ENCODE measurements at places on chromosomes 2 and 18.

DNA sequence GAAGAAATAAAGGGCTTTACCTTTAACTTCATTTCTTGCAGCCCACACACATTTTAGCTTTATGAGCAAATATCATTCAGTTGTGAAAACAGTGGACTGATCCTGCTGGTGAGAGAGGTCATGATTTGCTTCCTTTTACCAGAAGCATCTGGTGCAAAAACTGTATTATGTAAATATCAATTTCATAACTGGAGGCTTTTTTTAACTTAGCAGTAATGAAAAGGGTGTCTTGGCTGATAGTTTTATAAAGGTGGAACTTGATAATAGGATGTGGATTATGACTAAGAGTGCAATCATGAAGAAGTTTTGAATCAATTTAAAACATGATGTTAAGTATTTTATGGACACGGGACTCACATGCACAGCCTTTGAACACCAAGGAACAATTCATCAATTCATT lies 304.4 kb downstream of the GULP1 start:
- no peak for DNase-seq

- no peak for DNase-seq
These were observed 48.2 kb upstream of the TFCP2L1 start for GRCh38 chr2:121333231-121333630.

GRCh38 chr2:215799194-215799593 lies 214.2 kb downstream of the MREG start:
- no peak for DNase-seq

GRCh38 chr18:23493654-23494053 lies 9.7 kb upstream of the RMC1 start:
- DNase-seq, result no peak

DNA sequence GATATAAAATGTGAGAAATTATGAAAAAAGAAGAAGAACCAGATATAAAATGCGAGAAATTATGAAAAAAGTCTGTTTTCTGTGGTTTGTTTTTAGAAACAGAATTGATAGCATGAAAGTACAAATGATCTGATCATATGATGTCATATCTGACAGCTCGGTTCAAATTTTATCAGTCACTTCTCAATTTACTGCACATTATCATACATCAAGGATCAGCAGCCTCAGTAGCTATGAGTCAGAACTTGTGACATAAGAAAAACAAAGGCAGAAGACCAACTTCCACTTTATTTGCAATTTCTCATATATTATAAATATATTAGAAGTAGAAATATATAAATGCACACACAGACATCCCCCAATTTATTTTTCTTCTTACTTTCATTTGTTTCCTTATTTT lies 634.0 kb downstream of the LRP1B start:
- DNase-seq, result no peak

GRCh38 chr18:27118973-27119372 lies 66.1 kb downstream of the CHST9 start:
- no peak for DNase-seq

DNA sequence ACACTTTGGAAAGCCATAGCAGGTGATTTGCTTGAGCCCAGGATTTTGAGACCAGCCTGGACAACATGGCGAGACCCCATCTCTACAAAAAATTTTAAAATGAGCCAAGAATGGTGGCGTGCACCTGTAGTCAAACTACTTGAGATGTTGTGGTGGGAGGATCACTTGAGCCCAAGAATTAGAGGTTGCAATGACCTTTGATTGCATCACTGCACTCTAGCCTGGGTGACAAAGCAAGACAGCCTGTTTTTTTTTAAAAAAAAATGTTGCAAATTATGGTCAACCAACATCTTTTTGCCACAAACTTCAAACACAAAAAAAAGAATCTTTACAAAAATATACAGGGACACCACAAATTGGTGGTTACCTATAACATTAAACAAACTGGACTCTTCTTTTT lies 40.3 kb downstream of the MEX3C start:
- no peak for DNase-seq

DNA sequence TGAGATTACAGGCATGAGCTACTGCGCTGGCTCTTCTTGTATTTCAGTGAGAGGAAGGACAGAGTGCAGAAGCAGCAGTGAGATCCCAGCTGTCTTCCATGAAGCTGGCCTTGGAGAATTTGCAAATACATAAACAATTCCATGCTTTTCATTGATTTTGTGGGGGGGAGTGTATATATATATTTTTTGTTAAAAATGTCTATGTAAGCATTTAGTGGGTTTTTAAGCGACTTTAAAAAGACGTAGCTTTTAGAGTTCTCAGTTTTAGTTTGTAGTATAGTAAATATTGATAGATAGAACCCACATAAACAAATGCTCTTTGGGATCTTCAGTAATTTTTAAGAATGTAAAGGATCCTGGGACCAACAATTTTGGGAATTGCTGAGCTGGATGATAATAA lies 6.3 kb downstream of the RBFA start:
- DNase-seq, result no peak

DNA sequence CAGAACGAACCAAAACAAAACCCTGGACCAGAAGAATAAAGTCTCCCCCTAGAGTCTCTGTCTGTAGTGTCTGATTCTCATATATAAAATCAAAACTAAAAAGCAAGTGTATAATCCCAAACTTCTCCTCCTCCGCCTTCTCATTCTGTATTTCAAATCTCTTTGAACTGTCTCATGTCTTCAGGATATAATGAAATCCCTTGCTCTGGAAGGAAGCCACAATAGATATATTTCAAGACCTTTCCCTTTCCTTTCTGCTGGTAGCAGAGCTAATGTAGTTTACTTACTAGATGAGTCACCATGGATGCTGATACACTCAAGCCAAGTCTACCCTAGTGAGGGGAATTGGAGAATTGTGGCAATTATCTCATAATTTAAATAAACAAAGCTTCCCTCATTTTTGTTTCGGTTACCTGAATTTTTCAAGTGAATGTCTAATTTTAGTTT lies 33.5 kb upstream of the CCDC93 start:
- DNase-seq, result no peak

GRCh38 chr2:240819858-240820606 lies at the start of gene KIF1A:
TSS of gene KIF1A (minus strand) at chr2:240820219. CDS start at chr2:240797752, 22,467 bp downstream.
- no peak for DNase-seq

- no peak for DNase-seq
These were observed 1.0 kb downstream of the CXCR4 start for GRCh38 chr2:136116813-136117390.

- DNase-seq, result no peak
These were observed 950 bp downstream of the KLHL30 start for GRCh38 chr2:238139196-238140039.

DNA sequence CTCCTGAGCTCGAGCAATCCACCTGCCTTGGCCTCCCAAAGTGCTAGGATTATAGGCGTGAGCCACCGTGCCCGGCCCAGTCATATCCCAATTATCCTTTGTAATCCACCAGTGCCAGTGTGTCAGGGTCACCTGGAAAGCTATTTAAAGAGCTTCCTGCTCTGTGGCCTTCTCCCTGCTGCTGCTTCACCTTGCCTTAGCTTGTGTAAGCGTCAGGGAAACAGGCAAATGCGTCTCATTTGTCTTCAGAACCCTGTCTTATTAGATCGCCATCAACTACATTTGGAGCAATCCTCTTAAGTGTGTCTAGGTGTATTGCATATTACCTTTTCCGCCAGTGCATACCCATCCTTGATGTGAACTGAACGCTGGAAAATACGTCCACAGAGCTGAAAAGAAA lies 10.2 kb downstream of the KIF5C start:
- no peak for DNase-seq

GRCh38 chr2:227348324-227348723 lies 23.3 kb downstream of the MFF start:
- DNase-seq, result no peak

All from GM04503 (cell line).